ENCODE measurements at places on chromosomes 1 and 21.

GRCh38 chr1:31409946-31410858 is 2.8 kb upstream of the SERINC2 start:
- no peak for DNase-seq

DNA sequence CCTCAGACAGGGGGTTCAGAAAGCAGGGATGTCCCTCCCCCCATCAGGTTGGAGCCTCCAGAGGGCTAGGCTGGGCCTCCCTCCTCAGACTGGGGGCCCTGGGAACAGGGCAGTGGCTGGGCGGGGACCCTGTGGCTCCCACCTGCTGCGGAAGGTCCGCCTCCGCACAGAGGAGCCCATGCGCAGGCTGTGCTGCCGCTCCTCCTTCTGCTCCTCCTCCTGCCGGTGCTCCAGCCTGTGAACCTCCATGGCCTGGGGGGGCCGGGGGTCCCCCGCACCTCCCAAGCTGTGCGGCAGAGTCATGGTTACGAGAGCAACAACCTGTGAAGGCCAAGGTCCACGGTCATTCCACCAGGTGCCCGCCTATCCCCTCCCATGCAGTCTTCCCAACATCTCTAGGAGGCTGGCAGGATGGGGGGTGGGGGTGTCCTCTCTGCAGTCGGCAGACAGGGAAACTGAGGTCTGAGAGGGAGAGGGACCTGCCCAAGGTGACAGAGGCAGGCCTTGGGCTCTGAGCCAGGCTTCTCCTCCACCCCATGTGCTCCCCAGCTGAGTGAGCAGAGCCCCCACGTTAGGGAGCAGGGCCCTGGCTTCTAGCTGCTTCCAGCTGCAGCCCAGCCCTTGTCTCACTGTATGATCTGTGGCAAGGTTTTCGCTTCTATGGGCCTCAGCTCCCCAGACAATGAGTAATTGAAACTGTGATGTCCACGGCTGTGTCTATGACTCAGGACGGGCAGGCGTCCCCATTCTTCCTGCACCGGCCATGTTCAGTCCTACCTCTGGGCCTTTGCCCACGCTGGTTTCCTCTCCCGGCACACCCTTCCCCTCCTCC is 3.4 kb downstream of the MYOM3 start:
- no peak for DNase-seq

DNA sequence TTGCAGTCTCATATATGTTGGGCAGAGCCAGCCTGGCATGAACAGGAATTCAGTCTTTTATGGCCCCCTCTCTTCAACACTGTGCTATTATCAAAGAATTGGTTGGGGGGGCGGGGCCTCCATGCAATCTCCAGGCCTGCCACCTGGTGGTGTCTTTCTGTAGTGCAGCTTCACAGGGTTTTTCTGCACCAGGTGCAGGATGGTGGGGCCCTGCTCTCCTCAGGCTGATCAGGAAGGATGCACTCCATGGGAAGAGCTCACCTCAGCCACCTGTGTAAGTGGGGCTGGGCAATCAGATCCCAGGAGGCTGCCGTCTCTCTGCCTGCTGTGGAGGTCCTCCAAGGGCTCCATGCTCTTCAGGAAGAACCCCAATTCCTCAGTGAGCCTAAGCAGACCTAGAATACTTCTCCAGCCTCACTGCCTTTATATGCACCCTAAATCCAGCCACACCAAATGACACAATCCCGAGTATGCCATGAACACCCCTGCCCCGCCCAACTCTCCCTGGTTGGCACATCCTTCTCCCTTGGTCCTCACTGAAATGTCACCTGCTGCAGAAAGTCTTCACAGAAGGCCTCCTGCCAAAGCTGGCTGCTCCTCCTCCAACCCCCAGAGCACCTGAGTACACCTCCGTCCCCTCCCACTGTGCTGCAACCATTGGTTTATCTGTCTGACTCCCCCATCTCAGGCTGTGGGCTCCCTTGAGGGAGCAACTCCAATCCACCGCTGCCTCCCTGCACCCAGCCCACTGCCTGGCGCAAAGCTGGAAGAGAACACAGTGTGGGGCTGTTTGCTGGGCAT is 16.5 kb downstream of the STK40 start:
- DNase-seq: peak; percentile 76

- no peak for DNase-seq
Observed at GRCh38 chr1:183901748-183902330, 96.9 kb downstream of the RGL1 start.

DNA sequence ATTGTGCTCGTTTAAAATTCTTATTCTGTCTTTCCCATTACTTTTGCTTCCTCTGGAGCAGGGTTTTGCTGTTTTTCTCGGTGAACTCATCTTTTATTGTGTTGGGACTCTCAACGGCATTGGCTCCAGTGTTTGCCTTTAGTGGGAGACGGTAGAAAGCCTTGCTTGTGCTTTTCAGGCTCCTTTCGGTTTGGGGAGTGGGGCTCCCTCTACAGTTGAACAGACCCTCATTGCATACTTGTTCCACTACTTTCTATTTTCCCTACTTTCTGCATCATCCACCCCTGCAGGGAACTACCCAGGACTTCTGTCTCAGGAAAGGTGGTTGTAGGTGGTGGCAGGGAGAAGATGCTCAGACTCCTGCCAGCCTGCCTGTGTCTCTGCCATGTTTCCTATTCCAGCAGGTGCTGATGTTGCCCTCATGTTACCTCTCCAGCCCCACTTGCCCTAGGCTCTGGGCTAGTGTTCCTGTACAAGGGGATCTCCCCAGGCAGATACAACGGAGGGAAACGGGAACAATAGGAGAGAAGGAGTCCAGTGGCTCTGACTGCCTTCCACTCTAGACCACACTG is 68.5 kb upstream of the ZBTB18 start:
- DNase-seq: peak; percentile 8

- DNase-seq: no peak
Observed at GRCh38 chr1:91724231-91724630, 161.7 kb downstream of the TGFBR3 start.

DNA sequence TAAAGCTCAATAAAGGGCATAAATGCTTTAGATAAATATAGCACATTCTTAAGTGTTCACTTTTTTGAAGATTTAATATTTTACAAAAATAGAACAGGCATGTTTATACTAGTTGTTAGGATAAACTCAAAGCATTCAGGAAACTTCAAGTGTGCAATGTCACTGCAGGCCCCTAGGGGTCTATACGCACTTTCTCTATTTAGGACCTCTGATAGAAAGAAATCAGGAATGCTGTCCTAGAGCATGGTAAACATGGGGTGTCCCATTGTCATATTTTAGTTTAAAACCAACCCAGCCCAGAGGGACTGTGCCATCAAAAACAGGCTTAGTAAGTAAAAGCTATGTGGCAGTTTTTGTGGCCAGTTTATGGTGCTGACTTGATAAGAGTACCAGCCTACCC is 102.2 kb downstream of the BARHL2 start:
- DNase-seq: peak; percentile 9

GRCh38 chr1:19813643-19813960 is 1.5 kb downstream of the RNF186 start:
- no peak for DNase-seq

DNA sequence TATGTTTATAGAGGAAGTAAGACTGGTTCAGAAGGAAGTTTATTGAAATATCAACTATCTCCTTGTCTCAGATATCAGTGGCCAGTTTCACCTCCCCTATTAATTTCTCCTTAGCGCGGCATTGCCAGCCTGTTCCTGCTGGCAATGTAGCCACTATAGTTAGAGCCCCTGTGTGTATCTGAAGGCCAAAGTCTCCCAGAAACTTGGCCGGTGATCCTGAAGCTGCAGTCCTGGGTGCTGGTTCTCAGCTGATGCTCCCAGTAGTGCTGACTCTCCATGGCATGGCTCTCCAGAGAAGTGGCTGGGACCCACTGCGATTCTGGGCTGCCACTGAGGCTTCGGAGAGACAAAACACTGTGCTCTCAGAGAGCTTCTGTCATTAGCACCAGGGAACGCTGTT is 59.9 kb downstream of the TNN start:
- no peak for DNase-seq

- no peak for DNase-seq
Observed at GRCh38 chr1:228228601-228229074, 20.8 kb downstream of the OBSCN start.
